ENCODE measurements at places on chromosomes 4 and X.

GRCh38 chr4:174177536-174177935, 105.9 kb downstream of the FBXO8 start:
- DNase-seq, result no peak

DNA sequence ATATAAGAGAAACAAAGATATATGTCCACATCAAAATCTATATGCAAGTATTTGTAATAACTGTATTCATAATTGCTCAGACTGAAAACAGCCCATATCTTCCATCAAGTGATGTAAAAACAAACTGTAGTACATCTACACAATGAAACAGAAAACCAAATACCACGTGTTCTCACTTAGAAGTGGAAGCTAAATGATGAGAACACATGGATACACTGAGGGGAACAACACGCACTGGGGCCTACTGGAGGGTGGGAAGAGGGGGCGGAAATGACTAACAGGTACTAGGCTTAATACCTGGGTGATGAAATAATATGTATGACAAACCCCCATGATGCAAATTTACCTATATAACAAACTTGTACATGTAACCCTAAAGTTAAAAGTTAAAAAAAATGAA, 42.7 kb downstream of the UBA6 start:
- DNase-seq, result no peak

GRCh38 chr4:32112891-32113290, 1392.7 kb downstream of the PCDH7 start:
- DNase-seq, result no peak

DNA sequence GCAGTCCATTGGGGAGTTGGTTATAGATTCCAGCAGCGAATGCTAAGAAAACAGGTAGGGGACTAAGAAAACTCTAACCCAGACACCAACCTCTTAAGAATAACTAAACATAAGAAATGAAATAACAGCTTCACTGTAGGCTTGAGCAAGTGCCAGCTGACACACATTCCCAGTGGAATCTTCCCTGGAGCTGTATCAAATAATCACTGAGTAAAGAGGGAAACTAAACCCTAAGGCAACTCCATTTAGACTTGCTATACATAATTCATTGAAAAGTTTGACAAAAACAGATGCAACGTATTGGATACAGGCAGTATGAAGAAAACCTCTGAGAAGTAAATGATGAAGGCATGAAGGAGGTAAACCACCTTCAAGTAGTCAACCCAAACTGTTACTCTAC, 293.5 kb downstream of the OPHN1 start:
- DNase-seq, result no peak

DNA sequence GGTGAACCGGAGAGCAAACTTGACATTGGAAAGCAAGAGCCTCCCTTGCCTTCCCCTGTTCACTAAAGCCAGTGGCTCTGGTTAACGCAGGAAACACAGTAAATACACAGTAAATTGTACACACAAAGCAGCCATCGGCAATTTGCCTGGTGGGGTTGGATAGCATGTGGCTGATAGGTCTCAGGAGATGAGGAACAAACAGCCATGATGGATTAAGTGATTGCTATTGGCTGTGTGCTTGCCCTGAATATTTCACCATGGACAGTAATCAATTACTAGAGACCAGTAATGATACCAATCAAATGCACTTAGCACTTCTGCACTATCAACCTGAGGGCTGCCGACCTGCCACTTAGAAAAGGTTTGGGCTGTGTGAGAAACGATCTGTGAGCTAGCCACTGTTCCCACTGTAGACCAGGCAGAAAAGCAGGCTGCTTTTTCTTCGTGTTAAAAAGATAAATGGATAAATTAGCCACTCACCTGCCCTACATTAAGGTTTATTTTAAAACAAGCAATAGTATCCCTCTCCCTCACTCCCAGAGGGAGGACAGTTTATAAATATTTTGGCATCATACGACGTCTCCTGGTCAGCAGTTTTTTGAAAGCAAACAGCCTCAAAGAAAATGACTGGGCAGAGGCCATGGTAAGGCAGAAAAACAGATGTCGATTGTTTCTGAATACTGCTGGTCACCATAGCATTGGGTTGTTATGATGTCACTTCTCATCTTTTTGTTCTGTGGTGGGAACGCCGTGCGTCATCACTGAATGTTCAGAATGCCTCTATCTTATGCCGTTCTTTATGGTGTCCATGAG, 167.1 kb downstream of the MAML3 start:
- DNase-seq, result no peak

DNA sequence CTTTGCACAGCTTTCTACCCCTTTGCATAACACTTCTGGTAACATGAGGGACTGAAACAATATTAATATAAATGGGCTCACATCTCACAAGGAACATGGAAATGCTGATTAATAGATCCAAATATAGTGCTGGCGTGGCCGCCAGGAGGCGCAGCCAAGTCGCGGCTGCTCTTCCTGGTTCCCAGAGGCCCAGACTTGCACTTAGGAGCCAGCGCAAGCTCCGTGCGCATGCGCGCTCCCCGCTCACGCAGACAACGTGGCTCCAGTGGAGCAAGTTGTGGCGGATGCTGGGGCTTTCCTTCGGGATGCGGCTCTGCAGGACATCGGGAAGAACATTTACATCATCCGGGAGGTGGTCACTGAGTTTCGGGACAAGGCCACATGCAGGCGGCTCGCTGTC, 318.3 kb upstream of the SLC7A11 start:
- DNase-seq, result no peak

DNA sequence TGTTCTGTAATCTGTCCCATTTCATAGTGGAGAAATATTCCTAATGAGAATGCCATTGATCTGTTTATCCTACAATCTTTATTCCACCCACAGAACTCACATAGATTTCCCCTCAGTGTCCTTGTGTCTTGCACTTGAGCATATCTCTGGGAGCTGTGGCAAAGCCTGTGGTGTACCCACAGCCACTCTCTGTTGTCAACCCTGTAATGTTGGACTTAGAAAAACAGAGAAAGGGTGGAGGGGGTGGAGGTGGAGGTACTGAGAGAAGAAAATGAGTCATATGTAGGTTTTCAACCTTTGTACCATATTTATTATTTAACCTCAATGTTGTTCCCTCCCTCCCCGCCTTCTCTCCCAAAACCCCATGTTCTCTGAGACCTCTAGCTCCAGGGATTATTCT, 46.9 kb upstream of the TLL1 start:
- no peak for DNase-seq

- DNase-seq, result no peak
Measured at GRCh38 chrX:125713633-125714032, 394.0 kb downstream of the TEX13C start.

DNA sequence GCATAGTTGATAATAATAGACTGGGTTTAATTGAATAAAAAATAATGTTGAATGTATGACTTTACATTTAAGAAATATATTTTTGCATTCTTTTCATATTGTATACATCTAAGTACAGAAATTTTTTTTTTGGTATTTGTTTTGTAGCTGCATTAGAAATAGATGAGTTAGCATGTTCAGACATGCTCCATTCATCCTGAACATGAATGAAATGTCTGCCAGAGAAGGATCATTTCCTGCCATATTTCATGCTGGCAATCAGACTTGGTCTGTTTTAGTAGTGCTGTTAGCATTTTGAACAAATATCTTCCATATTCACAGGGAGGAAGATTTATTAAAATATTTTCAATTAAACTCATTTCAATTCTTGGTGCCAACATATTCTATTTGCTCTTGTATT, 98.9 kb downstream of the FRMPD4 start:
- no peak for DNase-seq

DNA sequence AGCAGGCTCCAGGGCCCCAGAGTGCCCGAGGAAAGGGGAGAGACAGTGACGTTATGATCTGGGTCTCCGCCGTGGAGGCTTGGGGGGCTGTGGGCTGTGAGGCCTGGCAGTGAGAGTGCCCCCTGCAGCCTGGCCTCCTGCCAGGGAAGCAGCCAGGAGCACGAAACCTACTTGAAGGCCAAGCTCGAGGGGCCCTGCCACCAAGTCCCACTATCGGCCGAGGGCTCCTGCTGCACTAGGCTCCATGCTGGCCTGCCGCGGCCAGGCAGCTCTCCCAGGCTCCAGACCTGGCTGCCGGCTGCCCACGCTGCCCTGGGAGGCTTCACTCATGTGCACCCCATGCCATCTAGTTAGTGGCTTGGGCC, 18.7 kb downstream of the FLNA start:
- DNase-seq, result no peak

GRCh38 chr4:108619372-108620100, 840 bp upstream of the RPL34 start:
- DNase-seq, result peak; percentile 44
